ENCODE measurements at places on chromosomes 16 and 17.

DNA sequence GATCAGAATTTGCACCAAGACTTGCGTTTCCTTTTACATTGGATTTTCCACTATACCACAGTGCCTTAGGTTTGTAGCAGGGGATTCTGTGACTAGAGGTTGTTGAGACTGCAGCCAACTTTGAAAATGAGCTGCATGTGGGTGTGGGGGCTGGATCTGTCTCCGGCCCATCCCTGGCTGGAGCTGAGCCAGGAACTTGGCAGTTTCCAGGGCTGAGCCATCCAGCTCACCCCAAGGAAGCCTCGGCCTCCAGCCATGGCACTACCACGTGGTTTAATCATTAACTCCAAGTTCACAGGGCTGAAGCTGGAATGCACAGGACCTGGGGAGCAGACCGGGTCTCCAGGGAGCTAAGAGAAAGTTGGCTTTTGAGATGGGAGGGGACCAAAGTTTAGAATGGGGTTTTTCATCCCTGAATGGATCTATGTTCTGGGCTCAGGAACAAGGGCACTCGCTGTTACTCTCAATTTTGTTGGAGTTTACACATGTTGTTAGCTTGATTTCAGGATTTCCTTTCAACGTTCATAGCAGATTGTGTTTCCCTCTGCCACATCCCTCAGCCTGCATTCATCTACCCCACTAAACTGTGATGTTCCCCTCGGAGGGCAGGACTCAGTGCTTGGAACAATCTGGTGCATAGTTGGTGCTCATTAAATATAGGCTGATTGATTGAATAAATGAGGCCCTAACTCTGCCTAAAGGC is 42.3 kb upstream of the HNF1B start:
- no peak for DNase-seq

GRCh38 chr17:50053654-50053960 is 2.3 kb upstream of the ITGA3 start:
- no peak for DNase-seq

DNA sequence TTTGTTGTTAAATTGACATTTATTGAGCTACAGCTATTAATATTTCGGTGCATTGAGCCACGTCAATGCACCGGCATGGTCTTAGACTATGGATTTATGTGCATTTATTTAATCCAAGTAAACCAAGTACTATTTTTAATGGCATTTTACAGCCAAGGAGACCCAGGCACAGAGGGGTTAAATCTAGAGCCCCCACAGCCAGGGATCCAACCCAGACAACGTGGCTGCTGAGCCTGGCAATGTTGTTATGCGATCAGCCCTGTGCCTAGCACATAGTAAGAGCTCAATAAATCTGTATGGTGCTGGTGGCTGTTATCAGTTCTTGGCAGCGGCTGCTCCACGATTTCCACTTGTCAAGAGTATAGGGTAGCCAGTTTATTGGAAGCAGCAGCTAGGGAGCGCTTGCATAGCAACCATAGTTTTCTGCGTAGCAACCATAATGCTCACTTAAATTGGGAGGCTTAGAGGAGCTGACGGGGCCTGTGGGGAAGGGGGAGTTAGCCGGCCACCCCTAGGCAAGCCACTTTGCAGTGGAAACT is 541 bp upstream of the RBBP6 start:
- no peak for DNase-seq

- DNase-seq, result no peak
Measured at GRCh38 chr17:55768936-55769624, 18.2 kb downstream of the PCTP start.

GRCh38 chr17:31072186-31072585 is 22.6 kb upstream of the NF1 start:
- peak; percentile 93 for DNase-seq

- no peak for DNase-seq
Measured at GRCh38 chr17:40871316-40871715, 4.3 kb upstream of the KRT12 start.

DNA sequence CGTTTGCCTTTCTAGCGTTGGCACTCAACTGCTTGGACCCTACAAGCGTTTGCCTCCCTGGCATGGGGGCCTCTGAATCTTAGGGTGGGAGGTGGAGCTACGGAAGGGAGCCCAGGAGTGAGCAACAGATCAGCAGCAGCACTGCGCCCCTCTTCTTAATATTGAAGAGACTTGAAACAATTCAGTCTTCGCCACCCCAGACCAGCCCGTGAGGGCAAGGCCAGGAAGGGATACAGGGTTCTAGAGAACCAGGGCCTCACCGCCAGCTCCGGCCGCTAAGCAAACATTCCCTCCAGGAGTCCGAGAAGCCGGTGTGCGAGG is 1.5 kb upstream of the GPRC5C start:
- DNase-seq, result peak; percentile 66

GRCh38 chr17:37706446-37706845 is 38.4 kb downstream of the HNF1B start:
- no peak for DNase-seq

GRCh38 chr17:40219594-40220338 is 662 bp downstream of the WIPF2 start:
- no peak for DNase-seq

- no peak for DNase-seq
Measured at GRCh38 chr17:71725811-71726210, 395.0 kb upstream of the SOX9 start.

- DNase-seq, result no peak
Measured at GRCh38 chr16:20001856-20002707, 71.6 kb downstream of the GPR139 start.

DNA sequence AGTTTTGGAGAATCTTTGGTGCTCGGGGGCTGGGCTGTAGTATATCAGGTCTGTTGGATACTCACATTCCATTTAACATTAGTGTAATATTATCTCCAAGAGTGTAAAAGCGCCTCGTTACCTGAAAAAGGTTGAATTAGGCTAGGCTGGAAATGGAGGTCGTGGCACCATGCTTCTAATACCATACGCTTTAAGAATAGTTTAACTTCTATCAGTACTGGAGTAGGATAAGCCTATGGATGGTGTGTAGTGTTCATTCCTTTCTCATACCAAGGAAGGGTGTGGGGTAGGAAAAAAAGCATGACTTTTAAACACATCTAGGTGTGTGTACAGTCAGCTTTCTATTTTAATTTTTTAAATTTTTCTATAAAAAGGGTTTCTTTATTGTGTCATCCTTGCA is 2.0 kb downstream of the SRCAP start:
- DNase-seq, result no peak

- DNase-seq, result no peak
Measured at GRCh38 chr16:8963010-8963820, 491 bp downstream of the USP7 start.

- peak; percentile 64 for DNase-seq
Measured at GRCh38 chr17:73646409-73647300, 2.4 kb upstream of the SDK2 start.

DNA sequence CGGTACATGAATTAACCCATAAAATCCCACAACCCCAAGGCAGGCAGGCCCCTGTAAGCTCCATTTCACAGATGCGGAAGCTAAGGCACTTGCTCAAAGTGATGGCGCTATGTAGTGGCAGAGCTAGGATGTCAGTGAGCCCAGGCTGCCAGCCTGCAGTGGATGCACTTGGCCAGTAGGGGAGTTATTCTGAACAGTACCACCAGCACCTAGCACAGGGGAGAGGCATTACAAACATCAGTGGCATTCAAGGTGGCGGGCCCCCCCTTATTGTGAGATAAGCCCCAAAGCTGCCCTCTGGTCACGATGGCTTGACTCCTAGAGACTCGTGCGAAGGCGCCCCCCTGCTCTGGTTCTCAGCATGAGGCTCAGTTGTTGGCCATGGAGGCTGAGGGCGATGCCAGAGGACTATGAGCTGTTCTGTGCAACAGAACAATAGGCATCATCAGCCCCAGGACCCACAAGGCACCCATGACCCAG is 33.8 kb downstream of the GTF3C1 start:
- DNase-seq, result peak; percentile 71

- no peak for DNase-seq
Measured at GRCh38 chr16:56316545-56316944, 108.8 kb downstream of the AMFR start.

GRCh38 chr17:69523244-69523861 is 108.9 kb downstream of the MAP2K6 start:
- DNase-seq, result peak; percentile 67

DNA sequence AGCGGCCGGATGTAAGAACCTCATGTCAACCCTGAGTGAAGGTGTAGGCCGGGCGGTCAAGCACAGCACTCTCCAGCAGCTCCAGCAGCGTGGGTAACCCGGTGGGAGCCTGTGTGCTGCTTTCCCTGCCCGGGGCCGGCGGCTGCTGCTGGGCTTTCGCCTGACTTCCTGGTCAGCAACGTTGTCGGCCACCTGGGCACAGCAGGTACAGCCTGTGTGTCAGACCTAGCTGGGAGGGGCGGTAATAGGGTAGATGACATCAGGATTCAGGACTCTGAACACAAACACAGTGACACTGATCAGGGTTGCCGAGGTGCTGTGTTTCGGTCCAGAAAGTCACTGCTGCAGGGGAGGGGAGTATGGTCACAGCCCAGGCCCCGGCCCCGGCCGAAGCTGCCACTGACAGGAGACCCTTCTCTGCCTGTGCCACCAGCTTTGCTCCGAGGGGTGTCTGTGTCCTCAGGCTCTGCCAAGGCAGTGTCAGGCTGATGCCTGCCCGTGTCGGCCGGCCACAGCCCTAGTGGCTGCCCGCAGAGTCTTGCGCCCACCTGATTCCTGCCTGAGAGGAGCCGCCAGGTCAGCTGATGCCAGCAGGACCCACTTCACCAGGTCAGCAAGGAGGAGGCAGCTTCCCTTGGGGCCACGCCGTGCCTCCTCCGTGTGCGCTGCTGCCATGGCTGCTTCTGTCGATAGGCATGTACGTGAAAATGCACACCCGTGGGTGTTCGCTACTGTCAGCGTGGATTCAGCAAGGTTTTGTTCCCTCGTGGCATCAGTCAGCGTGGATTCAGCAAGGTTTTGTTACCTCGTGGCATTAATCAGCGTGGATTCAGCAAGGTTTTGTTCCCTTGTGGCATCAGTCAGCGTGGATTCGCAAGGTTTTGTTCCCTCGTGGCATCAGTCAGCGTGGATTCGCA is 9.2 kb downstream of the RAB40C start:
- DNase-seq, result no peak

GRCh38 chr17:79993390-79994227 is 42.1 kb downstream of the TBC1D16 start:
- peak; percentile 87 for DNase-seq

DNA sequence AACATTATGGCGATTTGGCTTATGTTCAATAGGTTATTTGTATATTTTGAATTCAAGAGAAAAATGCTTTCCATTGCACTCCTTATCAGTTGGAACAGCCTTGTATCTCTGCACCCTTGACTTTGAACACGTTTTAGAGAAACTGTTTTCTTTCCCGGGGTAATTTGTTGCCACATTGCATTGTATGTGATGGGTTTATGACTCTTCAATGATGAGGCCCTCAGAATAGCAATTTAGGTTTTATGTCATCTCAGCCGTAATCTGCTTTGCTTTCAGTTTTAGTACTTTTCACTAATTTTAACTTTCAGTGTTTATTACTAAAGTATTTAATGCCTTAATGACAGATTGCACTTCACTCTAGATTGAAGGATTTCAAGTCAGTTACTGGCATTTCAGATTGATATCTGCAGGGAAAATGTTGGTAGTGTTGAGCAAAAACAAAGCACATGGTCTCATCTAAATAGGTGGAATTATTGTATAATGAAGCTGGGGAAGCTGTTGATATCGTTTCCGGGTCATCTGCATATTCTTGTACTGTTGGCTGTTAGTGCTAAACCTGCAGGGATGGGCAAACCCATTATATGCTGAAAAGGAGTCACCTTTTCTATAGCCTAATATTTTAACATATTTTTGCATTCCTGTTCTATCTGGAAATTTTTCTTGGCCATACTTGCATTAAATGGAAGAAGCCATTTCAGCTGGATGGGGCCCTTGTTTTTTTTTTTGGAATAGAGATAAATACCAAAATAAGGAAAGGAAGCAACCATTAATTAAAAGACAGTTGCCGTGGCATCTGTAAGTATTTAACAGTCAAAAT is 2.0 kb downstream of the LUC7L3 start:
- DNase-seq, result no peak

GRCh38 chr16:72442385-72443158 is 270.6 kb upstream of the PMFBP1 start:
- no peak for DNase-seq

- no peak for DNase-seq
Measured at GRCh38 chr16:83117810-83118209, 491.0 kb downstream of the CDH13 start.

- peak; percentile 97 for DNase-seq
Measured at GRCh38 chr16:970766-971581, at the start of gene LMF1. LMF1 (minus strand) TSS chr16:970984; CDS start chr16:970980, 4 bp downstream.

GRCh38 chr16:9840761-9841665 is 341.2 kb downstream of the GRIN2A start:
- DNase-seq, result peak; percentile 71

DNA sequence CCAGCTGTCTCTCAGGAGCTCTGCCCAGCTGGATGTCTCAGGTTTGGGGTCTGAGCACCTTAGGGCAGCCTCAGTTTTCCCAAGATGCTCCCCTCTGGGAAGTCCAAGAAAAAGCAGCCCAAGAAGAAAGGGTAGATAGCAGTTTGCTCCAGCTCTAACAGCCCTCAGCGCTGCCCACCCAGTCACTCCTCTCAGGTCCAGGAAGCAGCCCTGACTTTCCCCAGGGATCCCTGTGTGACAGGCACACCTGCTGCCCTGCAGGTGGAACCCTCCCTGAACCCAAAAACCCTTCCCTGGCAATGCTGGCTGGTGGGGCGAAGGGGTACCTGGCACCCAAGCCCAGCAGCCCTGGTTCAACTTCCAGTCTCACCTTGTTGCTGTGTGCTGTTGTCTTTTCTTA is 48.1 kb downstream of the BEAN1 start:
- no peak for DNase-seq

GRCh38 chr16:8867932-8868415 is 832 bp downstream of the CARHSP1 start:
- no peak for DNase-seq

- DNase-seq, result no peak
Measured at GRCh38 chr17:55281649-55282378, 17.1 kb downstream of the HLF start.

DNA sequence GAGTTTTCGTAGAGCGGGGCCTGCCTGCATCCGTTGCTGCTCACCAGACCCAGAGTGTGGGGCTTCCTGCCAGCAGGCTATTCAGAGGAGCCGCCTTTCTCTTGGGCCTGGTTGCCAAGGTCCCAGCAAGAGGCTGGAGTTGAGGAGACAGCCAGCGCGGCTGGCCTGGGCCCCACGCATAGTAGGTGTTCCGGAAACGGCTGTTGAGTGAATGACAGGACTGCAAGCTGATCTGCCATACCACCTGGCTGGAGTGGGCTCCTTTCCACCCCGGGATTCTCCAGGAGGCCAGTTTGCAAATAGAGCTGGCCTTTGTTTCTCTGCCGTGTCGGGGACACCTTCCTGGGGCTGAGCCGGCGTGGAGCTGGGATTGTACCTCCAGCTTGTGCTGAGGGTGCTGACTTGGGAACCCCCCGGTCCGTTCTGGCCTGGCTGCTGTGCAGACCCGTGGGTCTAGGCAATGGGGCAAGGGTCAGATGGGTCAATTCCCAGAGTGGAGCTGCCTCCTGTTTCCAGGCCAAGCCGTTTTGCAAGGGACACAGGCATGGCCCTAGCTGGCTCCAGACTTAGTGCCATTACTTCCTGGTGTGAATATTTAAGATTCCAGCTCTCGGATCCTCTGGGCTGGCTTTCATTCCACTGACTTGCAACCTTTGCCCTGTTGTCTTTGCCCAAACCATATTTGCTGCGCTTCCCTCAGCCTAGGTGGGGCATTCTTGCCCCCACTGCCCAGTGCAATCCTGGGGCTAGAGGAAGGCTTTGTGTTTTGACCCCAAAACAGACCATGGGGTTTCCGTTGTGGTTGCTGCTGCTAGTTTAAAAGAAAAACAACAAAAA is 68.8 kb downstream of the CMIP start:
- DNase-seq, result peak; percentile 82

GRCh38 chr17:78780335-78780734 is 1.7 kb downstream of the CYTH1 start:
- no peak for DNase-seq

Data from islet precursor cell (in vitro differentiated cells).